T-helper 2 cell (primary cell): ENCODE measurements at places on chromosomes 3 and 15.

DNA sequence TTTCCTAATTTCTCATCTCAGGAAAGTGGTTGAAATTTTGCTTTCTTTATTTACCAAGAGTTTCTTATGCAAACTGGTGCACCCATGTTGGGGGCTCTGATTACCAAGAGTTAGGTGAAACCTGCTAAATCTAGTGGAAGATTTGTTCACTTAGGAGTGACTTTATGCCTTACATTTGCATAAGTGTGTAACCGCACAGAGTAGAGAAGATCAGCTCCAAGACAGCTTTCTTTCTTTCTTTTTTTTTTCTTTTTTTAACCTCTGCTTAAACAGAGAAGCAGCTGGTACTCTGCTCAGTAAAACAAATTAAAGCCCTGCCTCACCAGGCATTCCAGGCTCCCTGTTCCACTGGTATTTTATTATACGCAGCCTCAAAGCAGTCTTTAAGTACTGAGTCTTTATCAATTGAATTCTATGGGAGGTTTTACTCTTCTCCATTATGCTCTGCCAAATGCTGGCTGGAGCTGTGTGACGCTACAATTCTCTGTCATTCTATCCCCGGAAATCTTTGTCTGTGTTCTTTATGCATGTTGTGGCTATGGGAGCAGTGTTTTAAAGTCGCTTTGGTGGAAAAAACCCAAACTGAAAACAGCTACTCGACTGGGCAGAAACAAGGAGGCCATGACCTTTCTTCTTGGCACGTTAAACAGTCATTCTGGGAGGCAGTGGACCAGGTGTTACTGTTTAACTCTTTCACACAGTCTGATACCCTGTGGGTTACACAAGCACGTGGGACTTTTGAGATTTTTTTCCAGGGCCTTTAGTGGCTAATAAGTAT lies 55.2 kb upstream of the GBE1 start:
- no peak for DNase-seq

- no peak for DNase-seq
Measured at GRCh38 chr3:134927599-134927998, 132.5 kb downstream of the EPHB1 start.

GRCh38 chr3:45566951-45567411 lies 27.6 kb upstream of the LIMD1 start:
- no peak for DNase-seq

DNA sequence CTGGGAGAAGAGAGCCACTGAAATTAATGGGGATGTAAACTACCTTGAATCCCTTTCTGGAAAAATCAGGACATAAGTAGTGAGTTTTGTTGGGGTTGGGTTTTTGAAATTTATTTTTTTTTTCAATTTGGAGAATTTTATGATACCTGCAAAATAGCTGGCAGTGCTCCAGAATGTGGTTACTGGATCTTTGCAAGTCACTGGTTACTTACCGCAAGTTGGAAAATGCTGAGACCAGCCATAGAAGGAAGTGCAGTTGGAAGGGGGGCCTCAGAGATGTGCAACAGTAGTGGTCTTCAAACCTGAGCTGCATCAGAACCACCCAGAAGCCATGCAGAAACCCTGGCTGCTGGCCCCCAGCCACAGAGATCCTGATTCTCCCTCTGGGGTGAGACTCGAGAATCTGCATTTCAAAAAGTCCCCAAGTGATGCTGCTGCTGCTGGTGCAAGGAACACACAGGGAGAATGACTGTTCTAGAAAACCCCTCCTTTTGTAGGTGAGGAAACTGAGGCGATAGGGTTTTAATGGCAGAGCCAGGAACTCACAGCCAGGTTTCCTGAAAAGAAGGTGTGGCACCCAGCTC lies 39.7 kb downstream of the SEMA5B start:
- no peak for DNase-seq

DNA sequence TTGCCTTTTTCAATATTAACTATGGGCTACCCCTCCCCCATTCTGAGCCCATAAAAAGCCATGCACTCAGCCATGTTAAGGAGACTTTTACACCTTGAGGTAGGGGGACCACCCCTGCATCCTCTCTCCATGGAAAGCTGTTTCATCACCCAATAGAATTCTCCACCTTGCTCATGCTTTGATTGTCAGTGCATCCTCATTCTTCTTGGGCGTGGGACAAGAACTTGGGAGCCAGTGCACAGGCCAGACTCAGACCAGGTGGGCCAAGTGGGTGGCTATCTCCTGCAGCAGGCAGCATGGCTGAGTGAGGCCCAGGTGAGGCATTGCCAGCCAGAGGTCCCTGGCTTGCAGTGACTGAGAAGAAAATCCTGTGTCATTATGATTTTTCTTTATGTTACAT lies 357.4 kb upstream of the CDIN1 start:
- DNase-seq: no peak

- no peak for DNase-seq
Measured at GRCh38 chr3:26202169-26202568, 412.3 kb downstream of the OXSM start.

GRCh38 chr15:89007989-89008388 lies 80.3 kb upstream of the ABHD2 start:
- DNase-seq: no peak

GRCh38 chr3:145094355-145094941 lies 1066.5 kb downstream of the PLOD2 start:
- no peak for DNase-seq

DNA sequence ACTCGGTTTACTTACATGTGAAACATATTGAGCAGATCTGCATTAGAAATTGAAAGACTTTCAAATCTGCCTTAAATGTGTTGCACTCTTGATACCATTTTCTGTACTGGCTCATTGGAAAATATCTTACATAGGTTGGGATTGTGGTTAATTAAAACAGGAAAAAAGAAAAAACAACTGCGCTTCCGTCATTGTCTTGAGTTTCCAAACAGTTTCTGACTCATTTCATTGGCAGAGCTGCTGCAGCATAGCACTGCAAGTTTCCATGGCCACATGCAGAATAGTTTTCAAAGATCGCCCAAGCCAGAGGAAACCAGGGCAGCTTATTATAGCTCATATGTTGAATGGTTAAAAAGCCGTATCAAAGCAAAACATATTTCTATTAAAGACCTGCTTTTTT lies 446.6 kb upstream of the BCHE start:
- DNase-seq: no peak

GRCh38 chr3:193767353-193768069 lies 174.5 kb downstream of the OPA1 start:
- no peak for DNase-seq

DNA sequence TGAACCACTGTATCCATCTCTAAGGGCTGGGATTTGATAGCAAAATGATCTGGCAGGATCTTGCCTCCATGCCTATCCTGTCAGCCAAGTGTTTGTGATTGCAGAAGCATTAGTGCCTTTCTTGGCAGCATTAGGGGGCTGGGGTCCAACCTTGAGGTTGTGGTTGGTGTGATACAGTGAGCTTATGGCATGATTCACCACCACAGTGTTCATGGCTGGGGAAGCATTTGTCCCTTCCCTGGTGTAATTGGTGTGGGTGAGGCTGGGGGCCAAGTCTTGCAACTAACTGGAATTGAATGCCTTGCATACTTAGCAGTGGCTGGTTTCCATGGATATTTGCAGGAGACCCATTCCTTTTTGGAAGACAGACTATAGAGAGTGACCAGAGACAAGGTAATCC lies 271.0 kb upstream of the TBL1XR1 start:
- no peak for DNase-seq

GRCh38 chr3:150252462-150252861 lies 155.6 kb upstream of the TSC22D2 start:
- no peak for DNase-seq

DNA sequence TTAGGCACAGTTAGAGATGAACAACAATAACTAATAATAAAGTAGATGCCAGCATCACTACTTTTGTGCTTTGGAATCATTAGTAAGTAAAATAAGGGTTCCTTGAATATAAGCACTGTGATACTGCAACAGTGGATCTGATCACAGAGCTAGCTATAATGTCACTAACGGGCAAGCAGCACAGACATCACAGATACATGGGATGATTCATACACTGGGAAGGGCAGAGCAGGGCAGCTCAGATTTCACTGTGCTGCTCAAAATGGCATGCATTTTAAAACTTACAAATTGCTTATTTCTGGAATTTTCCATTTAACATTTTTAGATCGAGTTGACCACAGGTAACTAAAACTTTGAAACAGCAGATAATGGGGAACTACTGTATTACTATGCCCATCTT lies 476.6 kb downstream of the FHIT start:
- DNase-seq: no peak

GRCh38 chr3:107800710-107801109 lies 277.9 kb downstream of the BBX start:
- DNase-seq: no peak

DNA sequence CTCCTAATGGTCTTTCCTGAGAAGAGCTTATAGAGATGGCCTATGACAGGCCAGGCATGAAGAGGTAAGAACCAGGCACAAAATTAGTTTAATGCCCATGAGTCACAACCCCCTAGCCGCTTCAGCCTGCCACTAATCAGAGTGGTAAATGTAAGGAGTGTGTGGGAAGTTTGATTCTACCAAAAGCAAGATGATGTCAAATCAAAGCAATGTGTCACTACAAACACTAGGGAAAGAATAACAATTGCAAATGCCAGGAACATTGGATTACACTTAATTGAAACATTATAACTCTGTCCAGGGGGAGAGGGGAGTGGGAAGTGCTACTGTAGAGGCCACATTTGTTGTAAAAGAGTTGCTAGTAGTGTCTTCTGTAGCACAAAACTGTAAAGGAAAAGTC lies 596.6 kb upstream of the AGTR1 start:
- no peak for DNase-seq

GRCh38 chr15:84600331-84600686 lies 500 bp upstream of the ZSCAN2 start:
- DNase-seq: peak; percentile 66

DNA sequence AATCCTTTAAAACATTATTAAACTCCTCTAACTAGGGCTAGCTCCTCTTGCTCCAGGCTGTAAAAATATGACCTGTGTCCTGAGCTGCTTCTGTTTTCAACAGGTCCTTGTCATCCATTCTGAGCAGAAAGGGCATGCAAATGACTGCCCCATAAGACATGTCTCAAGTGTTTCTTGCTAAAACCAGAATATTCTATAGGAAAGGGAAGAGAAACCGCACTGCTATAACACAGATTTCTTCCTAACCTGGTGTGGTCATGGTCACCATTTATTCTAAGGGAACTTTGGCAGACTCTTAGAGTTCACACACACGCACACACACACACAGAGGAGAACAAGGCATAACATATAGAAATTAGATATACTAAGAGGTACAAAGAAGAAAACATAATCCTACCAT lies 34.2 kb upstream of the B3GNT5 start:
- DNase-seq: no peak

DNA sequence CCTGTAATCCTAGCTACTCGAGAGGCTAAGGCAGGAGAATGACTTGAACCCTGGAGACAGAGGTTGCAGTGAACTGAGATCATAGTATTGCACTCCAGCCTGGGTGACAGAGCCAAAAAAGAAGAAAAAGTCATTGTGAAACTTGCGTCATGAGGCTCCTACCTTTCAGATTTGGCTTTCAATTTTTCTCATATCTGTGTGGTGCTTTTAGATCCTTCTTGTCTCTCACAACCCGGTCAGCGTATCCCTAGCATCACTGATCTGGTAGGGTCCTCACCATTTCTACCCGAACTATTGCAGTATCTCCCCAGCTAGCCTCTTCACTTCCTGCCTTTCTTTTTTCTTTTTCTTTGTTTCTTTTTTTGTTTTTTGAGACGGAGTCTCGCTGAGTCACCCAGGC lies 21.6 kb upstream of the GCNT3 start:
- DNase-seq: no peak
